ENCODE measurements at places on chromosomes 4 and X.

DNA sequence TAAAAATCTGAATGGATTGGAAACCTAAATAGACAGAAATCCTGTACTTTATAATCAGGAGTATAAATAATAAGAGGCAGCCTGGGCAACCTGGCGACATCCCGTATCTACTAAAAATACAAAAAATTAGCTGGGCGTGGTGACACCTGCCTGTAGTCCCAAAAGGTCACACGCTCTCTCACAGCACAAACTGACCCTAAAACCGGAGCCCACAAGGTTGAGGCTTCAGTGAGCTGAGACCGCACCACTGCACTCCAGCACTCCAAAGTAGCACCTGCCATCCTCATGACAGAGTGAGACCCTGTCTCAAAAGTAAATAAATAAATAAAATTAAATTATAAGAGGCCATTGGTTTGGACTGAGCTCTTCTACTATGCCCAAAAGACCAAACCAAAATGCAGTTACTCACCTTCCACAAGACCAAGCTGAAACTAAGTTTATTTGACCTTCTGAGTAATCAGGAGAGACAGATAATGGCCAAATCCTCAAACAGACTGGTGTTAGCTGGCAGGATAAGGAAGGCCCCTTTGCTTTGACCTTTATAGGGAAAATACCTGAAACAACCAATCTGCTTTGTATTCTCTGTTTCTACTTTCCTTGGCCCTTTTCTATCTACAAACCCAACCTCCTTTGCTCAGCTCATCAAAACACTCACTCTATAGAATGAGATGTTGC is 3.2 kb upstream of the GRSF1 start:
- no peak for DNase-seq

GRCh38 chrX:120653000-120653399 is 23.1 kb upstream of the C1GALT1C1 start:
- no peak for DNase-seq

DNA sequence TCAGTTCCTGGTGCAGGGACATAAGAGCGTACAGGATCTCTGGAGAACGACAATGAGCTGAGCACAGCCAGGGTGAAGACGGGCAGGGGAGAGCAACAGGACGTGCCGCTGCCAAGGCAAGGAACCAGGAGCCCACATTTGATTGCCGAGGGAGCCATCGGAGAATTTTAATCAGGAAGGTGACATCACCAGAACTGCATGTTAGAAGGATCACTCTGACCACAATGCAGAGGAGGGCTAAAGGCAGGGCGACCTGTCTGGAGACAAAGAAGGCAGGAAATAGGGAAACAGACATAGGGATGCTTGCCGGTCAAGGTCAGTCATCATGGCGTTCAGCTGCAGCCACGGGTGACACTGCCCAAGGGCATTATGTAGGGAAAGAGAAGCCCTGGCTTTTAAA is 81.4 kb downstream of the RBM47 start:
- no peak for DNase-seq

GRCh38 chrX:44922980-44923379 is 50.0 kb downstream of the KDM6A start:
- DNase-seq = peak; percentile 20

GRCh38 chr4:75698162-75698962 is 25.2 kb upstream of the G3BP2 start:
- DNase-seq = peak; percentile 40

GRCh38 chr4:3367866-3368265 is 73.9 kb upstream of the HGFAC start:
- no peak for DNase-seq

GRCh38 chr4:188127214-188127874 is 11.9 kb upstream of the TRIML1 start:
- DNase-seq = no peak

DNA sequence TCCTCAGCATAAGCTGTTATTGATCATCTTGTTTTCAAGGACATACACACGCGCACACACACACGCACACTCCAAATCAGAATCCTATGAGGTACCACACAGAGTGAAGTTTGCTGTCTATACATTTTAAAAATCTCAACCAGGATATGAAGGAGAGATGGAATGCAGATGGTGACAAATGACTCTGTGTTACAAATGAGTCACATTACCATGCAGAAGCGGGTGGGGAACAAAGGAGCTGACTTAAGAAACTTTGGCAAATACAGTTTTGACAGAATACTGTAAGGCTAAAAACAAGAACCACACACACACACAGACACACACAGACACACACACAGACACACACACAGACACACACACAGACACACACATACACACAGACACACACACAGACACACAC is 81.7 kb downstream of the RELL1 start:
- no peak for DNase-seq

DNA sequence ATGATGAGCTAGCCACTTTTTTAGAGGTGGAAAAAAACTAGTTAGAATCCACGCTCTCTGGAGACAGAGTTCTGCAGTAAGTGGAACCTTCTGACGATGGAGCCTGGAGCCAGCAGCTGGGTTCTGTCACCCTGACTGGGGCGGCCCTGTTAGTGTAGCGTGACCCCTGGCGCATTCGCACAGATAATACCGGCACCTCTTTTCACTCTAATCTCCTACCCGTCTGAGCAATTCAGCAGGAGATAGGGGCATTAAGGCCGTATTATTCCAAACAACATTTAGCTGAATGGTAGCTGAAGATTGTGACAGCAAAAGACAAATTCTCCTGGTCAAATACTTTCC is 292.6 kb downstream of the FBXO8 start:
- no peak for DNase-seq

All from immature natural killer cell (primary cell).